ENCODE measurements at places on chromosomes 3 and 15.

DNA sequence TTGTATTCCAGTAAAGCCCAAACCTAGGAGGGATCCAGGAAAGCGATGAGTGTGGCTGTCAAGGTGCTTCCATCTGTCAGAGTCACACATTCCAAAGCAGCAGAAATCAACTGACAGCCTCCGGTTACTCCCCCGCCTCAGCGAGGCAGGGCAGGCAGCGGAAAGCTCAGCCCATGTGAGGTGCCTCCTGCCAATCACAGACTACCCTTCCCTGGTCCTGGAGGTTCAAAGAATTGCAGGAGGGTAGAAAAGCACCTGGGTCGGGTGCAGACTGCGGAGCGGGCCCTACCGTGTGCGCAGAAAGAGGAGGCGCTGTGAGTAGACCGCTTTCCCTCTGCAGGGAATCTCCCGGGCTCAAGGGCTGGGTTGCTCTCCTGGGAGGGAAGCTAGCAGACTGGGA lies at the start of gene UPK1B:
UPK1B (plus strand) TSS at position 274 of the 400 bp plus-strand sequence. CDS start 13,144 bp downstream, outside the sequence.
- no peak for DNase-seq

- DNase-seq, result no peak
Measured at GRCh38 chr3:46393011-46393410, 13.9 kb downstream of the CCR5AS start.

GRCh38 chr3:37673401-37673800 lies 188.3 kb upstream of the CTDSPL start:
- no peak for DNase-seq

DNA sequence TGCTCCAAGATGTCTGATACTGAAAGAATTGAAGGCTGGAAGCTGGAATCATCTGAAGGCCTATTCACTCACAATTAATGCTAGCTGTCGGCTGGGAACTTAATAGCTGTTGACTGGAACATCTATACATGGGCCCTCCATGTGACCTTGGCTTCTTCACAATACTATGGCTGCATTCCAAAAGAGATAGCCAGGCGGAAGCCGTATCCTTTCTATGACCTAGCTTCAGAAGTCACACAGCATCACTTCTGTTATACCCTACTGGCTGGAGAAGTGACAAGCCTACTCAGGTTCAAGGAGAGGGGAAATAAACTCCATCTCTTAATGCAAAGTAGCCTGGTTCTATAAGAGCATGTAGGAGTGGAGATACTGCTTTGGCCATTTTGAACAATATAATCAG lies 50.9 kb upstream of the SPRED1 start:
- no peak for DNase-seq

DNA sequence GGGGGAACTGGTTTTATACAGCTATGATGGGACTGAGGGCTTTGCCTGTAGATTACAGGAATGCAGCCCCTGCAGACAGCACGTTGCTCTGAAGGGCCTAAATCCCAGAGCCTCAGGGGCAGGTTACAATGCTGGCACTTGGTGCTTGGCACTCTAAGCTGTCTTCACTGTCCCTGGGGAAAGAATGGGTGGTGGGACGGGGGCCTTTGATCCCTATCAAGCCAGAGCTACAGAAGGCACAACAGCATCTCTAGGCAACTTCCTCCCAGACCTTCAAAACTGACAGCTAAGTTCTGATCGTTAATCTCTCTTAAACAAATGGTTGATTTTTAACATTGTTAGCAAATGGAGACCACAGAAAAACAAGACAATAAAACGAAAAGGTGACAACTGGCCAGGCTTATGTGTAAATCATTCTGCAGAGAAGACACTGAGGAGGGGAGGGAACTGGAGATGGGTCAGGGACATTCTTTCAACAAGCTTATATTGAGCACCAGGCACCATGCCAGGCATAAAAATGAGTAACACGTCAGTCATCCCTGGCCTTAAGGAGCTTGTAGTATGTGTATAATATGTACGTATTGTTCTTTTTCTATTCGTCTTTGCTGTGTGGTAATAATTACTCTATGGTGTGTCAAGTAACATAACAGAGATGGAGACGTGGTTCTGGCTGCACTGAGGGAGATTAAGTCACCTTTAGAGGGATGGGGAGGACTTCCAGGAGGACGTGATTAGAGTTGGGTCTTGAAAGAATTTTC lies 49.1 kb downstream of the CA12 start:
- DNase-seq, result no peak

- no peak for DNase-seq
Measured at GRCh38 chr3:36418296-36418695, 38.0 kb downstream of the STAC start.
